ENCODE measurements at places on chromosomes 7 and 10.

DNA sequence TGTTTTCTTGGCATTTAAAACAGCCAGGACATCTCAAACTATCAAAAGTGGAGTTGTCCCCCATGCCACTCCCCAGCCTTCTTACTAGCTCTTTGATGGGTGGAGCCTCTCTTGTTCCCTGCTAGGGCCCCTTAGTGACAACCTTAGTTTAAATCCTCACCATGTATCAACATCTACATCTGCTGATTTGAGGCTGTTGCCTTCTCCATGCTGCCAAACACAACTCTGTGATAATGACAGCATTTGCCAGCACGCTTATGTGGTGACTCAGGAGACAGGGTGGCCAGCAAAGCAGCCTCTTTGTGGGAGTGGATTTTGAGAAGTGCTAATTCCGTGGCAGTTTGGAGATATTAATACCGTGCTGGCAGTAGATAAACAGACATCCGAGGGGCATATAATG is 145.4 kb downstream of the LRRC4 start:
- DNase-seq: no peak

DNA sequence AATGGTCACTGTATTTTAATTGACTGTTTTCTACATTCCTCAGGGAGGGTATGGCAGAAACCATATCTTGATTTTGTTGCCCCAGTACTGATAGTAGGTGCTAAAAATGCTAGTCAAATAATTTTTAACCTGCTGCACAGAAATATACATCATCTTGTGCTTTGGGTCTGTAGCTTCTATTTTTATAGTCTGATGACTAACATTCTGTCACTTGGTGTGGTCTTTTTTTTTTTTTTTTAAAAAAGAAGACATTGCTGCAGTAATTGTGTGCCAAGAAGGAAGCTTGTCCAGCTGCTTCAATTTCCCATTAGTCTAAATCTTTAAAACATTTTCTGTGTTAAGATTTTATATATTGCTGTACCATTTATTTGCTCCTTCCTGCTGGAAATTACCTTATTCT is 83.6 kb downstream of the ICA1 start:
- no peak for DNase-seq

DNA sequence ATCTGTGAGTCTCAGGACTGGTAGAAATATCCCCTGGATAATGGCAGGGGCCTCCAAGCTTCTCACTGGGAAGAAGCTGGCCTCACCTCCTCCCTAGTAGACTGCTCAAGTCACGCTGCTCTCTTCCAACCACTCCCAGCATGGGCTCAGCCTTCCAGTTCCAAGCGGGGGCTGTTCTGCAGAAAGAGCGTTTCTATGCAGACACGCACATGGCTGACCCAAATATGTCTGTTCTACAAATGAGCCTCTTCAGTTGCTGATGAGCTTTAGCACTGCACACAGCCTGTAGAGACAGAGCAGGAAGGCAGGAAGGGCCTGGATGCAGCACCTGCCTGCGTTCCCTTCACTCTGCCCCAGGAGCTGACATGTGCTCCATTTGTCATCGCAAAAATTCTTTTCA is 523.9 kb upstream of the MGMT start:
- no peak for DNase-seq

GRCh38 chr7:25179325-25179724 is 49.0 kb downstream of the NPVF start:
- DNase-seq: no peak

GRCh38 chr7:51150193-51150592 is 166.4 kb downstream of the COBL start:
- no peak for DNase-seq

GRCh38 chr10:90775351-90776028 is 82.3 kb downstream of the HTR7 start:
- no peak for DNase-seq

DNA sequence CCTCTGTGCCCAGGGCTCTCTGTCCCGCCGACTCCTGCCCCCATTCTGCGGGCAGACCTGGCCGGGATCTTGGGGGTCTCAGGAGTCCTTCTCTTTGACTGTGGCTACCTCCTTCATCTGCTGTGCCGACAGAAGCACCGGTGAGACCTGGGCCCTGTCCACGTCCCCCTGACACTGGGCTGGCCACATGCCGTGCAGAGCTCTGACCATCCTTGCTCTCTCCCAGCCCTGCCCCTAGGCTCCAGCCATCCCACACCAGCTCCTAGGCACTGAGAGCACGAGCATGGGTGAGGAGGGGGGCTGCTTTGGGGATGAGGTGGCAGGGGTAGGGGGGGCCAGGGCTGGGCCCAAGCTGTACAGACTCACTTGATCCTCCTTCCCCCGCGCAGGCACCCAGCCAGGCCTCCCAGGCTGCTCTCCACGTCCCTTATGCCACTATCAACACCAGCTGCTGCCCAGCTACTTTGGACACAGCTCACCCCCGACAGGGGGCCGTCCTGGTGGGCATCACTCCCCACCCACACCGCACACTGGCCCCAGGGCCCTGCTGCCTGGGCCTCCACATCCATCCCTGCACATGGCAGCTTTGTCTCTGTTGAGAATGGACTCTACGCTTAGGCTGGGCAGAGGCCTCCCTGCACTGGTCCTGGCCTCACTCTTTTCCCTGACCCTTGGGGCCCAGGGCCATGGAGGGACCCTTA is 4.8 kb upstream of the PILRB start:
- no peak for DNase-seq

DNA sequence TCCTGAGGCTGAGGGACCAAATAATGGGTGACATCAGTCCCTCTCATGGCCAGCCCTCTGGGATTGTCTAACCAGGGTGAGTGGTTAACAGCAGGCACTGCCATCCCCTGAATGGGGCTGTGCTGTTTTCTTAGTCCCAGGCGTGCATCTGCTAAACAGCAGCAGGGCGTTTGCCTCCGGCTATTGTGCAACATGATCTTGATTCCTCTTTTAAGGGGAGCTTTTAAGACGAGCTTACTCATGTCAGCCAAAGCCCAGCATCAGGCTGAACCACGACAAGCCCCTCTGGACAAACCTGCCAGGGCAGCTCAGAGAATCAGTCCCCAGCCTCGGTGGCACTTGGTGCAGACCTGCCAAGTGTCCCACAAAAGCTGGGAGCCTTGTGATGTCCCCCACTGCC is 16.2 kb upstream of the IGFBP3 start:
- no peak for DNase-seq

DNA sequence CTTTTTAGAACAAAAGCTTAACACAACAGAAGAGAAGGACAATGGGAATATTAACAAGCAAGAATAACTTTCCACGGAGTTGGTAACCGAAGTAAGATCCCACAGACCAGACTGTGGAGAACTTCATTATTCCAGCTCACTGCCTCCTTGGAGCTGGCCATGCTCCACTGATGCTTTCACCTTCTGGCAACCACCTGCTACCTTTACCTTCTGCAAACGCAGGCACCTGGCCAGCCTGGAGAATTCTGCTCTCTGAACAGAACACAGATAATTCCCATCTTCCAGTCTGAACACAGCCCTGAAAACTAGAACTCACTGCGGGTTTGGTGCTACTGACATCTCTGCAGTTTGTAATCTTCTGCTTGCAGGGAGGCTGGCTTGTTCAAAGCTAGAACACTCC is 66.5 kb downstream of the JAZF1 start:
- no peak for DNase-seq

DNA sequence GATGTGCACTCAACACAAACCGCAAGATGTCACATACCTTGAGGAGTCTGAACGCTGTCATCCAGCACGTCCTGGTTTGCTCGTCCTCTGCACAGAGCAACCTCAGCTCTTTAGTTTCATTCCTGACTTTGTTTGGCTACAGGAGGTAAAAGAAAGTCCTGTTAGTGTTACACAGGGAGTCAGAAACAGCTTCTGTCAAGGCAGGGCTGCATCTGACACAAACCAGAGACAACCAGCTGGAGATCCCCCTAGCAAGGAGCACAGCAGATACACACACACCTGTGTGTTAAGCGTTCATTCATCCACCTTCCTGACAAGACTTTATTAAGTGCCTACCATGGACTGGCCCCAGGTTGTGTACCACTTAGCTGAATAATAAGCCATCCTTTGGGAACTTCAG is 47.5 kb upstream of the DDC start:
- no peak for DNase-seq

DNA sequence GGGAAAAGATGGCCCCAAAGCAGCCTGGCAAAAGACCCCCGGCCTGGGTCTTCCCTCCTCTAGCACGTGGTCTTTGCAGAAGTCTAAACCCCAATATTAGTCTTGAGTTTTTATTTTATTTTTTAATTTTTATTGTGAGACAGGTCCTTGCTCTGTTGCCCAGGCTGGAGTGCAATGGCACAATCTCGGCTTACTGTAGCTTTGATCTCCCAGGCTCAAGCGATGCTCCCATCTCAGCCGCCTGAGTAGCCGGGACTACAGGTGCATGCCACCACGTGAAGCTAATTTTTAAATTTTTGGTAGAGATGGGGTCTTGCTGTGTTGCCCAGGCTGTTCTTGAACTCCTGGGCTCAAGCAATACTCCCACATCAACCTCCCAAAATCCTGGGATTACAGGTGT is 40.3 kb upstream of the MXI1 start:
- DNase-seq: no peak

- no peak for DNase-seq
Observed at GRCh38 chr10:104308439-104308903, 29.8 kb downstream of the ITPRIP start.

DNA sequence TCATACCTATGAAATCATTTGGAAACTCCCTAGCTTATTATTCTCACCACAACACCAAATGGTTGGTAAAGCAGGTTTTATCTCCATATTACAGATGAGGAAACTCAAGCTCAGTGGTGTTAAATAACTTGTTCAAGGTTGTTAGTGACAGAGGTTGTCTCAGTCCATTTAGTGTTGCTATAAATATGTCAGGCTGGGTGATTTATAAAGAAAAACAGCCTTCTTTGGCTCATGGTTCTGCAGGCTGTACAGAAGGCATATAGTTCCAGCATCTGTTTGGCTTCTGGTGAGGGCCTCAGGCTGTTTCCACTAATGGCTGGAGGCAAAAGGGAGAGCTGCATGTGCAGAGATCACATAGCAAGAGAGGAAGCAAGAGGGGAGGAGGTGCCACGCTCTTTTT is 96.6 kb downstream of the ZNF438 start:
- no peak for DNase-seq

- no peak for DNase-seq
Observed at GRCh38 chr7:117386110-117386706, 41.1 kb downstream of the ASZ1 start.

DNA sequence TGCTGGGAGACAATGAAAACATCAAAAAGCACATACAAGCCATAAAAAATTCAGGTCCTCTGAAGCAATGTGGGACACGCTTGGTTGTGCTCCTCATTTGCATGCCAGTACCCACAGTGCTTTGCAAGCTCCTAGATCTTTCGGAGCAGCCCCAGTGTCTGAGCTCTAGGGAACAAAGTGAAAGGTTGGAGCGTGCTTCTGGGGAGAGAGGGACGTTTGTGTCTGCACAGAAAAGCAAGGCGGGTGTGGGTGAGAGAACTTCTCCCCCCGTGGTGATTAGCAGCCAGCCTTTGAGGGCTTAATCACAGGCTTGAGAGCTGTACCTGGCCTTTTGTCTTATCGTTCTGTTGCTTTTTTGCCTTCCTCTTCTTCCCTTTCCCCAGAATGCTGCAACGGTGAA is 76.7 kb upstream of the HABP2 start:
- no peak for DNase-seq

- DNase-seq: no peak
Observed at GRCh38 chr10:67804395-67804678, 33.7 kb downstream of the DNAJC12 start.

GRCh38 chr10:49508249-49508648 is 30.7 kb downstream of the ERCC6 start:
- DNase-seq: no peak

DNA sequence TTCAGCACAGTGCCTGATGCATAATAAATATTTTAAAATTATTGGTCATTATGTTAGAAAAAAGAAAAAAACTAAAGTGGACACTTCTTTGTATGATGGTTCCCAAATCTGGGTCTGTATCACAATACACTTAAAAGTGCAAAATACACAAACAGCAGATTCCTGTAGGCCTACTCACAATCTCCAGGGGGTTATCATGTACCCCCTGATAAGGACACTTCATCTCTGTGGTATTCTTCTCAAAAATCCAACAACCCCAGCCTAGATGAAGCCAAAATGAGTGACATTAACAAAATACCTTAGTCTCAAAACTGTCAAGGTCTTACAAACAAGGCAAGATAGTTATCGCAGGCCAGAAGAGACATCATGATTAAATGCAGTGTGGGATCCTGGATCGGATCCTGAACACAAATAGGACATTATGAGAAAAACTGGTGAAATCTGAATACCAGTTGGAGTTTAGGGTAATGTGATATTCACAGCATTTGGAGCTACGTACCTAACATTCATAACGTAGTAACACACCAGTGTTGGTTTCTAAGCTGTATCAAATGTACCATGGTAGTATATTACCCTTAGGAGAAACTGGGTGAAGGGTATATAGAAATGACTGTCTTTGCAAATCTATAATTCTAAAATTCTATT is 45.2 kb downstream of the NSUN6 start:
- no peak for DNase-seq

GRCh38 chr7:41691286-41692190 is 11.4 kb downstream of the INHBA start:
- no peak for DNase-seq

DNA sequence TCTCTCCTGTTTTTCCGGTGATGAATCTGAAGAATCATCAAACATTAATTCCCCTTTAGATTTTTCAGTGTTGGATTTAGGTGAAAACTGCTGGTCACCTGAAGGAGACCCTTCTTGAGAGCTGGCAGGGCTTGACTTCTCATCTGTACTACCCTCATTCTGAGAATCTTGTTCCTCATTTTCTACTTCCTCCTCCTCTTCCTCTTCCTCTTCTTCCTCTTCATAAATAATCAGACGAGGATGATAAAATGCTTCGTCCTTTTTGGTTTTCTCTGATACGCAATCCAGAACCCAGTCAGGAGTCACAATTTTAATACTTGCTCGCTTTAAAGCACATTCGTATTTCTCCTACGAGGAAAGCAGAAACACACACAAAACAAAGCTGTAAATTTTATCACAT is 26.9 kb downstream of the PAXIP1 start:
- DNase-seq: no peak

DNA sequence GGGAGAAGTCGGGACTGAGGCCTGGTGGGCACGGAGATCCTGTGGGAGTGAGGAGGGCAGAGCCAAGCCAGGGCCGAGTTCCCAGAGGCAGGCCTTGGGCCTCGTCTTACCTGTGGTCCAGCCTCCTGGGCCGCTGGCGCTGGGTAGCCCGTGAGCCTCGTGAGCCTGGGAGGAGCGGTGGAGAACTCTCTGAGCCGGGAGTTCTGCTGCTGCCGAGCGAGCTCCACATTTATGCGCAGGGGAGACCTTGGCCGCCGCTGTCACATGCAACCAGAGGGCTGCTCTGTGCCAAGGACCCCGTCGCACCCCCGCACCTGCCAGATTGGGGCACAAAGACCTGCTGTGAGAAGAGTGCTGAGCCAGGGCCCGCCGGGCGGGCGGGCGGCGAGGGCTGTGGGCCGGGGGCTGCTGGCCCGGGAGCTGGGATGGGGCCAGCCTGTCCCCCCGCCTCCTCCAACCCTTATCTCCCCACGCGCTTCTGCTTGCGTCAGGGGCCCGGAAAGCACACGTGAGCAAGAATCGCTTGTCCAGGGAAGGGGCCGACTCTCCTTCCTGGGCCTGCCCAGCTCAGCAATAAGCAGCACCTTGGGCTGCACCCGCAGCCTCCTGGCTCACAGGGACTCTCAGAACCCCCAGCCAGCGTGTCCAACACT is 10.2 kb downstream of the VENTX start:
- no peak for DNase-seq

All from keratinocyte (primary cell).